Glutamatergic neuron (in vitro differentiated cells): ENCODE measurements at places on chromosomes 1 and 21. TPM values are rescaled to one million over a fixed set of nuclear protein-coding genes. Genes with fewer than 3 reads are reported as not detected.

KCNAB2 gene
- total RNA-seq: 20.4 TPM

CLCA4 gene
- not detected for total RNA-seq

COL16A1 gene
- total RNA-seq: 52.2 TPM

C1orf210 gene
- not detected for total RNA-seq

CCDC190 gene
- not detected for total RNA-seq

IGFN1 gene
- 1.9 TPM for total RNA-seq

DNA sequence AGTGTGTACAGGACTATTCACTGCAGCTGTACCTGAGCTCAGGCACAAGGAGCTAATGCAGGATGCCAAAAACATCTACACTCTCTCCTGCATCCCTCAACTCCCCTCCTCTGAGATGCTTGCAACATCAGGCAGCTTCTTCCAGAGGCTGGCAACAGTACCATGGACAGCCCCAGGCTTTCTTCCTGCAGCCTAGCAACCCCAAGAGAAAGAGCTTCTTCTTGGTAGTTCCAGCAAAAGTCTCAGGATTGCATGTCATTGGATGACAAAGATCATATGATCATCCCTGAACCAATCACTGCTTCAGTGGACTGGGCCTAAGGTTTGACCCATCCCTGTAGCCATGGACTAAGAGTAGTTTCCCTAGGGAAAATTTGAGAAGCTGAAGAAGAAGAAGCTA lies 46.7 kb downstream of the CAMK2N1 start:
- H3K4me3 ChIP-seq: no peak overlapping the region
- H3K4me1 ChIP-seq: peaks cover 25% of the 10 kb centered on the region
- peaks cover 5% of the 10 kb centered on the region for H3K36me3 ChIP-seq
- peaks cover 3% of the 10 kb centered on the region for H3K27me3 ChIP-seq
- no peak for DNase-seq

- DNase-seq: no peak
- H3K4me1 ChIP-seq: peaks cover 8% of the 10 kb centered on the region
- H3K4me3 ChIP-seq: no peak overlapping the region
- no peaks in the 10 kb centered on the region for H3K27me3 ChIP-seq
- no peak overlapping the region for H3K27ac ChIP-seq
Observed at GRCh38 chr1:197808880-197809279, 33.6 kb upstream of the DENND1B start.

DNA sequence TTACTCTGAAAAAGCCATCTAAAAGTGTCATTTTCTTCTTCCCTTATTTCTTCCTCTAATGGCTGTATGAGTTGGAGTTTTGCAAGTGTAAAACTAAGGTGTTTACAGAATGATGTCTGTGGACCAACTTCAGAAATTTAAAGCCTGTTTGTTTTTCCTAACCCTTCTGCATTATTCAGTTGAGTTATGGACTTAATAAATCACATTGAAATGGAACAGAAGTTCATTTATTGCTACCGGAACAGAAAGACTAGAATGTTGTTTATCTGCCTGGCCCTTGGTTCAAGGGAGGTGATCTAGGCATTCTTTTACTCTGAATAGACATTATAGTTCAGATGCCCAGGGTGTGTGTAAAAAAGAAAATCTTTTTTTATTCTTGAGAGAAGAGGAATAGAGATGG lies 24.8 kb downstream of the SYT14 start:
- no peak overlapping the region for H3K27ac ChIP-seq
- H3K4me1 ChIP-seq: peaks cover 3% of the 10 kb centered on the region

- peak overlapping the region; percentile 95 for H3K4me3 ChIP-seq
- H3K27me3 ChIP-seq: no peaks in the 10 kb centered on the region
- no peak for DNase-seq
- peaks cover 34% of the 10 kb centered on the region for H3K4me1 ChIP-seq
Observed at GRCh38 chr1:230866171-230867070, 1.9 kb downstream of the C1orf198 start.

DNA sequence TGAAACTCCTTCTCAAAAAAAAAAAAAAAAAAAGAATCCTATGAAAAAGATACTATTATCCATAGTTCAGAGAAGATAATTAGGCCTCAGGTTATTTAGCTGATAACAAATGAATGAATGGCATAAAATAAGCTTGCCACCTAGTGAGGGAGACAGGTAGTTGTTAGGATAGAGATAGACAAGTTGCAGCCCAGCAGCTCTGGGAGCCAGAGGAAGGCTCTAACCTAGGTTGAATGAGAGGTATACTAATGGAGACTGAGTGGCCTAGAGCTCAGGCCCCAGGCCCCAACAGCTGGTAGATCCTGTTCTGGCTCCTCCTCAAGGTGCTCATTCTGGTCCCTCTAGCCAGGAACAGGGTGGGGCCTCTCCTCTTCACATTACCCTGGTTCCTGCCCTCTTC lies 20.6 kb upstream of the RSPO1 start:
- H3K36me3 ChIP-seq: no peaks in the 10 kb centered on the region
- no peak overlapping the region for H3K4me3 ChIP-seq
- no peaks in the 10 kb centered on the region for H3K4me1 ChIP-seq
- no peak for DNase-seq
- H3K27ac ChIP-seq: no peak overlapping the region
- peaks cover 9% of the 10 kb centered on the region for H3K27me3 ChIP-seq

DNA sequence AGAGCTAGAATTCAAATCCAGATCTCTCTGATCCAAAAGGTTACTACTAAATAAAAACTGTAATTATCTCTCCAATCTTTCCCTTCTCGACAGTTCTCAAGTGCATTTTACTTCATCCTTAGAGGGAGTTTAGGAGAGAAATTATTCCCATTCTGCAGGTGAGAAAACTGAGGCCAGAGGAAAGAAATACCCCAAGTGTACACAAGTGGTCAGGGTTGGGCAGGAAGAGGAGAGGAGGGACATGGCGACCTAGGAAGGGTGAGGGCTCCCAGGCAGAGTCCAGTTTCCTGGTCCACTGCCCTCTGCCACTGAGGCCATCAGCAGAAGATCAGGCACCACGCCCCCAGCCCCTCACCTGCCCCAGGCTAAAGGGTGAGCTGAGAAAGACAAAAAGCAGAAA lies 127.1 kb upstream of the RUNX3 start:
- no peak overlapping the region for H3K4me3 ChIP-seq
- DNase-seq: no peak
- H3K27me3 ChIP-seq: peaks cover 5% of the 10 kb centered on the region
- H3K4me1 ChIP-seq: peaks cover 4% of the 10 kb centered on the region
- H3K27ac ChIP-seq: no peak overlapping the region

GRCh38 chr1:156496211-156496761 lies 4.3 kb downstream of the MEF2D start:
- H3K36me3 ChIP-seq: no peaks in the 10 kb centered on the region
- peak overlapping the region; percentile 89 for H3K4me3 ChIP-seq
- H3K27me3 ChIP-seq: peaks cover 8% of the 10 kb centered on the region
- DNase-seq: no peak
- peaks cover 60% of the 10 kb centered on the region for H3K4me1 ChIP-seq
